Stimulated activated CD8-positive, alpha-beta memory T cell treated with anti-CD3 and anti-CD28 coated beads, Interleukin-4, amount 100 ng/mL, for 1 hour (primary cell): ENCODE measurements at places on chromosomes 7 and 10.

GRCh38 chr10:124253006-124253405, 159.6 kb upstream of the CHST15 start:
- no peak for DNase-seq

DNA sequence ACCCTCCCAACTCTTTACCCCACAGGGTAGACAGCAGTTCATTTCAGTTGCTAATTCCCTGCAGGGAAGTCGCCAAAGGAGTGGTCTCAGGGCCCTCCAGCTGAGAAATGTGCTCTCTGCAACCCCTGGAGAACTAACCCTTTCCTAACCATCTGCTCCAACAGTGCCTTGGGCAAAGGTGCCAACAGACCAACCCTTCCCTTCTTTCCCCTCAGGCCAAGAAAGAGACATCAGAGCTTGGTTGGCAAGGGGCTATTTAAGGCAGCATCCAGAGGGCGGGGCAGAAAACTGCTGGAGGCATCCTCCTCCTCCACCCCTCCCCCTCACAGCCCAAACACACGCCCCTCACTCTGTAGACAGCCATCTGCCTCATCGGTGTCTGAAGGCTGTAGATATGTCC, 1.7 kb downstream of the SORBS1 start:
- no peak for DNase-seq

DNA sequence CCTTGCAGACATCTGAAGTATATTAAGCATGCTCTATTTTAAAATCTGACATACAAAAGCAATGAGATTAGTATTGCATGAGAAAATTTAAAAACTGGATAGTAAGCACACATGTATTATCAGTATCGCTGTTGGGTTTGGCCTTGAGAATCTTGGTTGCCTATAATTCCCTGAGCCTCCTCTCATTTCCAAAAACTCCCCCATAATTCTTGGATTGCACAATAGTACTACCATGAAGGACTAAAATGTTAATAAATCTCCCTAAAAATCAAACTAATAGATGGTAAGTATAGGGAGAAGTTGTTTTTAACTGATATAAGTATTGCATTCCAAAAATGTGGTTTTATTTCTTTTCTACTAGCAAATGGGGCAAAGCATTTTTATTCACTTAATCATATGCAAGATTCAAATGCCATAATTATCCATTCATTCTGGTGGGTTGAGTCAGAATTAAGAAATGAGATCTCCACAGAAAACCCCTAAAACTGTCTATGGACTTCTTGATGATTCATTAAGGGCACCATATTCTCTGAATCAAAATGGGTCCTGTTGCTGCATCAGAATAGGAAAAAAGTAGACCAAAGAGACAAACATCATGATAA, 10.3 kb upstream of the VIM start:
- DNase-seq = no peak

- no peak for DNase-seq
Observed at GRCh38 chr10:16941870-16942269, 124.6 kb upstream of the RSU1 start.

DNA sequence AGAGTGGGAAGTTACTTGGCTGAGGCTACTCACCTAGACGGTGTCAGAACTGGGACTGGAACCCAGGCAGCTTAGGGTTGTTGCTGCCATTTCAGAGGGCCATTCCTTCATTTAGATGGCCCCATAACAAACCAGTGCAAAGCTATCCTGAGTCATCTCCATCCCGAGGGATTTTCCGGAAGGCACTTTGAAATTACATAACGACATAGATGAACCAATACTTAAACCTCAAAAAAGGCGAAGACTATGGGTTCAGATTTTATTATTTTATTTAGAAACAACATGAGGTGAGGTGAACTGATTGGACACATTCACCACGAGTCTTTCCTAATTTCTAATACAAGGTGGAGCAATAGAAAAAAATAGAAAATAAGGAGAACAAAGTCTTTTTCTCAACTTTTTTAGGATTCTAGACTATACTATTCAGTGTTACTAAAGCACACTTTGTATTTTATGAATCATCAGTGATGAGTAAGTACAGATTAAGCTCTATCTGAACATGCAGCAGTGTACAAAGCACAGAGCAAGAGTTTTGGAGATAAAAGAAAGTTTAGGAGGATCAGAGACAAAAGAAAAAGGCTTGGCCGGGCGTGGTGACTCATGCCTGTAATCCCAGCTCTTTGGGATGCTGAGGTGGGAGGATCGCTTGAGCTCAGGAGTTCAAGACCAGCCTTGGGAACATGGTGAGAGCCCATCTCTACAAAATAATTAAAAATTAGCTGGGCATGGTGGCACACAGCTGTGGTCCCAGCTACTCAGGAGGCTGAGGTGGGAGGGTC, 79.5 kb upstream of the SVIL start:
- no peak for DNase-seq

GRCh38 chr10:132880128-132880981, 62.0 kb downstream of the CFAP46 start:
- no peak for DNase-seq

DNA sequence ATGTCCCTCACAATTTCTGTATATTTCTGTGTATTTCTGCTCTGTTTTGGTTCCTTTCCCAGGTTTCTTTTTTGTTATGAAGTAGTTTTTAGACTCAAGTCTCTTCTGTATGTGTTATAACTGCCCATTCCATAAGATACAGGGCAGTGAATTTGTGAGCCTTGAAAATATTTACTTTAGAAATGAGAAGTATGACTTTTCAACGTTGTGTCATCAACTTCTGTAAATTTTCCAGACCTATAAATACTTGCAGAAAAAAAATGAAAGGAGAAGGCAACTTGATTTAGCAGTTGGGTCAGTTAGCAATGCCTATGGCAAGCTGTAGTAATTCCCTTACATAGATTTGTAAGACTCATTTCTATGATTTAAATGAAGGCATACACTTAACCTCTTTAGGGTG, 11.5 kb downstream of the EGFR start:
- no peak for DNase-seq

DNA sequence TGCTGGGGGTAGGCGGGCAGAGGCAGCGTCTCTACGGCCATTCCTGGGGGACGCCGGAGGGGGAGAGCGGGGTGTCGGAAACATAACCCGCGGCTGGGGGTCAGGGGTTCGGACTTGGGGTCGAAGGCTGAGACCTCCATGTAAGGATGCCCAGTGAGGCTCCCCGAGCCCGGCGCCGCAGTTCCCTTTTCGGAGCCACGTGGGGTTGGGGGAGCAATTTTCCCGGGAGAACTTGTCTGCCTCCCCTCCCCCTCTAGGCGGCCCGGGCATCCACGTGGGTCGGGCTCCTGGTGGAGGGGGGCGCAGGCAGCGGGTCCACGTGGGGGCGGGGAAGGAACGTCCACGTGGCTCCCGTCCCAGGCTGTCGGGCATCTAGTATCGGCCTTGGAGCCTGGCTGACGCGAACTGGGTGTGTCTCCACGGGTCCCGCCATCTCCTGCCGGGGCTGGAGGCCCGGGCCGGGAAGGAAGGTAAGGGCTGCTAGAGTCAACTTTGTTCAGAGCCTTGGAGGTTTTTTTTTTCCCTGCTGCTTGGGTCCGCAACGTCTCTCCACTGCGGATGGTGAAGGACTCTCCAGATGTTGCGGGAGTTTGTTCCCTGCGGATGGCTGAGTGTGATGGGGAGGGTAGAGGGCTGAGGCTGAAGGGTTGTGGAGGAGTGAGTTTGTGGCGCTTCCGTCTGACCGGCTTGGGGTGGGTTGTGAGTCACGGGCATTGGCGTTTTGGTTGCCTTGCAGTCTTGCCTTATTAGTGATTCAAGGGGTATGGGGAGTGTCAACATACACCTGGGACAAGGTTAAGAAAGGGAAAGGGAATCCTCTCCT, 744 bp downstream of the PPRC1 start:
- DNase-seq = no peak

GRCh38 chr10:60963441-60964256, 19.7 kb upstream of the RHOBTB1 start:
- no peak for DNase-seq

DNA sequence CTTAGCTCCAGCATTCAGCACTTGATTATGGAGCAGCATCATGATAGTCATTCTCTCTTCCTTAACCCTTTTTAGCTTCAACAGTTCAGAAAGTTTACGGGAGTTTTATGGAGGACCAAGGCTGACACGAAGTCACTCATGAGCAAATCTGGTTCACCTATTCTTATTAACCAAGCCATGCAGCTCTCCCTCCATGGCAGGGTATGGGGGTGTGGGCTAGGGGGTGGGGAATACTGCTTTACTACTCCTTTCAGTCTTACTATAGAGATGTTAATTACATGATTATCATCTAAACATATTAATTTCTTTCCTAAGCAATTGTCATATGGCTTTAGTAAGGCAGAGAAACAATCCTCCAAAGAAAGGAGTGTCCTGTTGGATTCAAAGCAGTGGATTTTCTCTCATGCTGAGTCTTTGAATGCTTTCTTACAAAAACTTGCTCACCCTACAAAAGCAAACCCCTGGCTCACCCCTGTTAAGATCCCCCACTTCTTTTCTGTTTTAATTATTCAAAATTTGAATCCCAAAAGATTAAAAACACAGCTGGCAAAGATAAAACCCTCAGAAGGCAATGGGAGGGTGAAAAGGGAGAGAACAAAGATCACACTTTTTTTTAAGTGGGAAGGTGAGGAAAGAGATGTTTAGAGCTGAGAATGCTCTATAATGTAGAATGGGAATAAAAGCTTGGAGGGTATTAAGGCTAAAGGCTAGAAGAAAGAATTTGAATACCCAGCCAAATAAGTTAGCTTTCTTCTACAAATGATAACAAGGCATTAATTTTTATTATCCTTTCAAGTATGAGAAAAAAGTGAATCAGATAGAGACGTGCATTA, 46.4 kb upstream of the SEMA3E start:
- DNase-seq = no peak

GRCh38 chr10:35884657-35885071, 242.6 kb upstream of the FZD8 start:
- DNase-seq = no peak

DNA sequence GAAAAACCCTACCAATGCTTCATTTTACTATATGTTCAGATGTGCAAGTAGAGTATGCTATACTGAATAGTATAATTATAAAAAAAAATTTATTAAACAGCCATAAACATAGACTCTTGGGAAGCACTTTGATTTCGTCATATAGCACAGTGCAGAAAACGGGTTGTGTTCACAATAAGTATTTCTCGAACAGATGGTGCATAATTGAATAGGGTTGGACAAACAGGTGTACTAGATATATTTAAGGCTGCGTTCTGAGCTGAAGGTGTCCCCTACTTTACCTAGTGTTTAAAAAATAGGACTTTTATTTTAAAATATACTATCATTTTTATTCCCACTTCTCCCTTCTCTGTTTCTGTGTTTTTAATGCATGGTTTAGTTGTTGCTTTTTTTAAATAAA, 841.5 kb downstream of the ANKRD7 start:
- no peak for DNase-seq
